ENCODE measurements at places on chromosomes 5 and 9.

GRCh38 chr9:105401651-105402050, 46.2 kb upstream of the FSD1L start:
- no peak for DNase-seq

GRCh38 chr5:135535420-135535819, 344 bp downstream of the NEUROG1 start:
- no peak for DNase-seq

GRCh38 chr5:2207109-2207399, 324.3 kb upstream of the IRX4 start:
- DNase-seq: no peak

DNA sequence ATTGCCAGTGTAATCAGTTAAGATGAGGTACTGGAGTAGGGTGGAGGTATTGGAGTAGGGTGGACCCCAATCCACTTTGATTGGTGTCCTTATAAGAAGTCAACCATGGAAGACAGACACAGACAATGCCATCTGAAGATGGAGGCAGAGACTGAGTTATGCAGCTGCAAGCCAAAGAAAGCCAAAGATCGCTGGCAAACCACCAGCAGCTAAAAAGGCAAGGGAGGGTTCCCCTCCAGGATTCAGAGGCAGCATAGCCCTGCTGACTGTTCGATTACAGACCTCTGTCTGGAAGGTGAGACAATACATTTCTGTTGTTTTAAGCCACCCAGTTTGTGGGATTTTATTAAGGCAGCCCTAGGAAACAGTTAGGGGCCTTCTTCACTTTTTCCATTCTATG, 30.5 kb upstream of the CKMT2 start:
- no peak for DNase-seq

DNA sequence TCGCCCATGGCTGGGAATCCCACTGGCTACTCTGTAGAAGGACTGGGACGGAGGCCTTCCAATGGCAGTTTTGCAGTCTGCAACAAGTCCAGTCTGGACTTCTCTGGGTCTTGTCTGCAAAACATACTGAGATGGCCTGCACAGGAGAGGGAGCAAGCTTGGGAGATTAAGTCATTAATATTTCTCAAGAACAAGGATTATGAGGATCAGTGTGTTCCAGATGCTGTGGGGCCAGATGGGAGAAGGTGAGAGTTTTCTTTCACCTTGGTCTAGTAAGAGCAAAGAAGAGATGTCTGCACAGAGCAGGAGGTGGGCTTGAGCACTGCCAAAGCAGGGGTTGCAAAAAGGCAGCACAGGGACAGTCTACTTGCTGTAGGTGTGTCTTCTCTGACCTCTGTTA, at the start of gene PDE6A:
Gene PDE6A, minus strand, starts transcription at position 128 of the 400 bp plus-strand sequence. Its CDS starts 120 bp downstream, at position 8.
- DNase-seq: no peak

GRCh38 chr5:122458278-122458872, 146.3 kb downstream of the SNCAIP start:
- DNase-seq: no peak

DNA sequence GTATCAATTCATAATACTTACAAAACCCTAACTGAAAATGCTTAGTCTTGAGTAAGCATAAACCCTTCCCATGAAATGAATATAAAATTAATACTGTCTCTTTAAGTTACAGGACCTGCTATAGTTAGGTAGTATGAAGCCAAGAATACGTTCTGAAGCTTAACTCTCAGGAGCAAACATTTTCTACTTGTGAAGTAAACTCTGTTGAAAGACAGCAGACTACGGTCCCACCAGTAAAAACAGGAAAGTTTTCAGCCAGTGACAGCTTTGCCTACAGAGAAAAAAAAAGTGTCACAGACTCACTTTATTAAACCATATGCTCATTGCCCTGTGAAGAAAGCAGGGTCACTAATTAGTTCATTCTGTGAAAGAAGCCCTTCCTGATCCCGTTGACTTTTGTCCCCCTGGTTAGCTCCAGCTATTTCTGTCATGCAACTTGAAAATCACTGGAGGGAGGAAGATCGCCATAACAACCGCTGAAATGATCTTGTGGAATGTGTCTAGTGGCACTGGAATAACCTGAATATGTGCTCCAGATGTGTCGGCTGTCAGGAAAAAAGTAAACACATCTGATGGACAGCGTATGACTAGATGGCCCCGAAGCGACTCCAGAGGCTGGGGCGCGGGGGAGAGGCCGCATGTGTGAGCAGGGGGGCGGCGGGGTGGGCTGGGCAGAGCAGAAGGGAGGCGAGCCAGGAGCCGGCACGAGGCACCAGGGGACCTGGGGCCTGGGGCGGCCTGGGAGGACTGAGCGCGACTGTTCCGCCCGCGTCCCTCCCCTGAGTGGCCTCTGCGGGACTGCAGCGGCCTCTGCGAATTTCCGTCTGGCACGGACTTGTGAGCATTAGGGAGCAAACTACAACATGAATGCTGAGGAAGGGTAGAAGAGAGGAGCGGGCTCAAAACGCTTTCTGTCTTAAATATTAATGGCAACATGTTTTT, 41.9 kb downstream of the BNC2 start:
- DNase-seq: no peak

DNA sequence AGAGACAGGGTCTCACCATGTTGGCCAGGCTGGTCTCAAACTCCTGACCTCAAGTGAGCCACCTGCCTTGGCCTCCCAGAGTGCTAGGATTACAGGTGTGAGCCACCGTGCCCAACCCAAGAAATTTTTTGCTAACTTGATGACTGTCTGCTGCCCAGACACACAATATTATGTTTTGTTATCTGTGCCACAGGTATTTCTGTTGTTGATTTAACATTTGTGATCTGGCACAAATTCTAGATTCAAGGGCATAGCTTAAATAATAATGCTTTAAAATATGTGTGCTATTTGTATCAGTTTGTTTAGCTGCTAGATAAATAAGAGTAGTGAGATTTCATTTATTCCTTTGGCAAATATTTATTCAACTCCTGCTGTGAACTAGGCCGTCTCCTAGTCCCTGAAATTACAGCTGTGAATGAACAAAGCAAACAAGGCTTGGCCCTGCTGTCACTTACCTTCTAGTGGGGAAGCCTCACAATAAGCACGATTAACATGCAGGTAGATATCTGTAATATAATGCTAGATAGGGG, 35.3 kb downstream of the GAPVD1 start:
- no peak for DNase-seq

GRCh38 chr9:77563174-77563573, 84.9 kb downstream of the GNA14 start:
- no peak for DNase-seq

DNA sequence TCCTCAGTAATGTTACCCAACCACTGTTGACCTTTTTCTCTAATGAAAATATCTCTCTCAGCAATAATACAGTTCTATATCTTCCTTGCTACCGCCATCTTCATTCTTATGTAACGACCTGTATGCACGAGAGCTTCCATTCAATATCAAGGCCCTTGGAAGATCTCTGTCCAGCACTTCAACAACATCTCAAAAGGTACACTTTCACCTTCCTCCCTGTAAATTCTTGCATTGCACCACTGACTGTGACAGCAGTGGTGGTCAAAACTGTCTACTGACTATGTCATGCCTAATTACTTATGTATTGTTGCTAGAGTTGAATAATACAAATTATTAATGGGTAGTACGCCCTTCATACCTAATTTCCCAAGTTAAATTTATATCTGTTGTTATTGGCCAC, 53.3 kb downstream of the ANXA1 start:
- DNase-seq: no peak

GRCh38 chr9:107274096-107274495, 9.0 kb upstream of the RAD23B start:
- no peak for DNase-seq

- peak; percentile 48 for DNase-seq
These were observed 23.4 kb downstream of the CORO2A start for GRCh38 chr9:98168941-98169488.

- DNase-seq: no peak
These were observed 339.6 kb upstream of the SGCD start for GRCh38 chr5:155987265-155987810.

DNA sequence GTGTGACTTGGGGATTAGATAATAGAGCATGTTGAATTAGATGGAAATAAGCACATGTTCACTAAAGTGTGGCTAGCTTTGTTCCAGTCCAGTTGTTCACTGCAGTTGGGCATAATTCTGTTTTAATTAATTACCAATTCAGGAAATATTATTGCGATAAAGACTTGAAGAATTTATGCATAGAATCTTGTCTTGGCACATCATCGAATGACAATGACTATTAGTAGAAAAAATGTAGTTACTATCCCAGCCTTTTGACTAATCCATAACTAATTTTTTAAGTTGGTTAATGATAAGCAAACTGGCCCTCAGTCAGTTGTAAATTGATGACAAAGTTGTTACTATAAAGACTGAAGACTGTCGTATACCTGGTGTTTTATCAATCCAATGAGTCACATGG, 10.5 kb downstream of the LNPEP start:
- DNase-seq: no peak

GRCh38 chr9:95570646-95571045, 53.9 kb upstream of the PTCH1 start:
- DNase-seq: no peak

- no peak for DNase-seq
These were observed 125.2 kb upstream of the CDH18 start for GRCh38 chr5:20113031-20113715.

GRCh38 chr5:14824499-14824898, 47.1 kb downstream of the ANKH start:
- no peak for DNase-seq

DNA sequence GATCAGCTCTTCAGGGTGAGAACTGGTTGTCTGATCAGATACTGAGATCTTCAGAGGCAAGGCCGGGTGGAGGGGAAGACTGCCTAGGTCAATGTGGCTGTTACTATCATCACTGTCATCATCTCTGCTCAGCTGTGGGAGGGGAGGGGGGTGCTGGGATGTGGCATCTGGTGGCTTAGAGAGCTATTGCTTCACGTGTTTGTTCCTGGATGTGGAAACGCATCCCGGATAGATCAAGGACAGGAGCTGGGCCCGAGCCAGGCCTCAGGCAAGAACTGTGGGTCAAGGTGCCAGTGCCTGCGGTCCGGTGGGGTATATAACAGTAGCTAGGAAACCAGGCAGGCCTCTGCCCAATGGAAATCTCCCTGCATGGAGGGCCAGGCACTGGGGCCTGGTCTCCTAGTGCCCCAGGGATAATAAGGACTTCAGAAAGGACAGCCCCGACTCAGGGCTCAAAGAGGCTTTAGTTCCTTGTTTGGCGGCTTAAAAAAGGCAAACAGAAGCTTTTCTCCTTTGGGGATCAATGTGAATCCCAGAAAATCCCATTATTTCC, 30.3 kb upstream of the TIFAB start:
- DNase-seq: no peak

- no peak for DNase-seq
These were observed 9.9 kb downstream of the RBM18 start for GRCh38 chr9:122254761-122255160.

DNA sequence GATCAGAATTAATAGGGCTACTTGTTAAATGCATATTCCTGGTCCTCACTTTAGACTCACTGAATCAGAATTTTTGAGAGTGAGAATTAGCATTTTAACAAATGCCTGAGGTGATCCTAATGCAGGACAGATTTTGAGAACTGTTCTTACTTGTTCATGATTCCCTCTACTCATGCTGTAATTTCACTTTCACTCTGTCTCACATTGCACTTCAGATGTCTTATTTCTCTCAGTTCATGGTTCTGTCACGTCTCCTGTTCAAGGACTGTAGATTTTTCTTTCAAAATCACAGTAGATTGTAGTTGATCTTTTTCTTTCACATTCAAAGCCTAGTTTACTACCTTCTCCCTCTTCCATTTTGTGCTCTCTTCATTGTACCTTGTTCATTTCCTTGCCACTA, 54.3 kb downstream of the ADGRV1 start:
- no peak for DNase-seq

DNA sequence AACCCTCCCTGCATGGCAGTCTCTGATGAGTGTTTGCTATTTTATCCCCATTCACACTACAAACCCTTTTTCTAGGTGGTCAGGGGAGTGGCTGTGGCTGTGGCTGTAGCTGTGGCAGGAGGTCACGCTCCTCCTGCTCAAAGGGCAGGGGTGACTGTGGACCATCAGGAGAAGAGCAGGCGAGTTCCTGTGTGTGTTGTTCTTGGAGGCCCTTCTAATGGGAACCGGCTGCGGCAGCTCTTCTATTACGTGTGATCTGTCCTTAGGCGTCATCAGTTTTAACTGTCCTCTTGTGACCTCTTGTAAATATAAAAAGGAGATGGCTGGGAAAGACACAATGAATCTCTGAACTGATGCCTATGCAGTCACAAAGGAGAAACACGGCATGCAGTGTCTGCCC, 65.1 kb downstream of the ANKH start:
- DNase-seq: no peak

GRCh38 chr5:65171645-65172044, 310.1 kb downstream of the ADAMTS6 start:
- DNase-seq: no peak

DNA sequence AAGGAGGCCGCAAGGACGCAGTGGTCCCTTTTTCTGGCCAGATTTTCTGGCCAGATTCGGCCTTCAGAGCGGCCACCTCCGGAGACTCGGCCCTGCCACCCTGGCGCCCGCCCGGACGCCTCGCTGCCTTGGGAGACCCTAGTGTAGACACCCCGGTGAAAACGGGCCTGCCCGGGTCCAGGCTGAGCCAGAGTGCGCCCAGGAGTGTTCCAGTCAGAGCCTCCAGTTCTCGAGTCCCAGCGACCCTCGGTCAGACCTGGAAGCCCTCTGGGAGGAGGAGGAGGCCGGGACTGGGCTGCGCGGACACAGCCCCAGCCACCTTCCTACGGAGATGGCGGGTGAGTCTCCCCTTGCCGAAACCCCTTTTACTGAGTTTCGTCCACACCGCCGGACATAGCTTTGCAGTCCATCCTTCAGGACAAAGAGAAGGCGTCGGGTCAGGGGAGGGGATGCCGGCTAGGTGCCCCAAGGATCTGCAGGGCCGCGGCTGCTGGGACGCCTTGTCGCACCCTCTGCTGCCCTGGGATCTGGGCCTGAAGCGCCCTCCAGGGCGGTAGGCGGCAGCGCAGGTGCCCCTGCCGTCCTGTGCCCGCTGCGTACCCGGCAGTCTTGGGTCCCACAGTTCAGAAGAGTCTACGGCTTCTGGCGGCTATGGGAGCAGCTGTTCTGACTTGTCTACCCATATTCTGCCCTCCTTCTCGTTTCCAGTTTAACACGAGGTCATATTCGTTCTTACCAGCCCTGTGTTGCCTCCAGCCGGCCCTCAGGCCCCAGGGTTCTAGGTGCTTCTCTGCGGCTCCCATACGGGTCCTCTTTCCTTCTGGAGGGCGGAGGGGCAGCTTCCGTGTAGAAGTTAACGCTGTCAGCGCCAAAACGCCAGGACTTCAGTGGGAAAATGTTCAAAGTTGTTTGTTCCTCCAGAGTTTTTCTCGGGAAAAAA, 1771.7 kb upstream of the CDH9 start:
- DNase-seq: no peak

GRCh38 chr5:9641806-9642355, 11.7 kb upstream of the TAS2R1 start:
- DNase-seq: no peak

Measured in CD4-positive, alpha-beta T cell treated with Interleukin-1 beta for 1 hour (primary cell).